ENCODE measurements at places on chromosomes 1 and 21.

GRCh38 chr1:209456878-209457277 is 126.6 kb upstream of the CAMK1G start:
- no peak for DNase-seq

DNA sequence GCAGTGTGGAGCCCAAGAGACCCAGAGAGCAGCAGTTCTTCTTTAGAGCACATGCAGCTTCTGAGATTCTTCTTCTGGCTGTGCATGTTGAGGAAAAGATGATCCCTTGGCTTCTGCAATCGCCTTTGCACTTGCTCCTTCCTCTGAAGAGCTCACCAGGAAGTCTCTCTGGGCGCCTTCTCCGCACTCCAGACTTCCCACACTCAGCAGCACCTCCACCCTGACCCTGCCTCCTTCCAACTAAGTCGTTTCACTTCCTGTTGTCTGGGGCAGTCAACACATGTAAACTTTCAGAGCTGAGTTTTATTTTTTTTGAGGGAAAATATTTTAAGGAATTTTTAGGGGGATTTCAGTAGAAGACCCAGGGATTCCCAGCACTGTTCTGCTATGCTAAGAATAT is 73.4 kb upstream of the F3 start:
- peak; percentile 34 for DNase-seq

DNA sequence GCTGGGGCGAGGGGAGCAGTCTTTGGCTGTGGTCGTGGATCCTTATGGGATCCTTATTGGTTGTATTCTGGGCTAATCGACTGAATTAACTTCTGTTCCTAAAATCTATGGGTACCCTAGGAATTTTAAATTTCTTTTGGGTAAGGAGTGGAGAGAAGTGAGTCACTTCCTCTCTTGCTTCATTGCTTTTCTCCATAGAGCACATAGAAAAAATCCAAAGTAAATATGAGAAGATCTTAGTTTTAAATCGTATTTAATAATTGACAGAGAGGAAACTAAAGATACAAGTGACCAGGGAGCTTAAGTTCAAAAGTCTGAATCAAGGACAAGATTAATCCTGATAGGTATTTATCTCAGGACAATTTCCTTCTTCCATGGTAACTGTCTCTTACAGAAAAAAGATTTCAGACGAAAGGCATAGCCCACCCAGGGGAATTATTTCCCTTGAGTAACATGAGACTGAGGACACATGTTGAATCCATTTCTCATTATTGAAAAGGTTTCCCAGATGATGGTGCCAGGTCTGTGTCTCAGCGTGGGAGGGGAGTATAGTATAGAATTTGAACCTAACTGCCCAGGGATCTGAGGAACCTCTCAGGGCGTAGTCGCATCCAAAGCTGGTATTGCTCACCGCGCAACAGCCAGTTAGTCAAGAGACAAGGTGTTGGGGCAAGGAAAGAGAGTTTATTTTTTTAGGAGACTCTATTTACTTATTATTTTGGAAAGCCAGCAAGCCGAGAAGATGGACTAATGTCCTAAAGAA is 28.7 kb upstream of the FASLG start:
- no peak for DNase-seq

DNA sequence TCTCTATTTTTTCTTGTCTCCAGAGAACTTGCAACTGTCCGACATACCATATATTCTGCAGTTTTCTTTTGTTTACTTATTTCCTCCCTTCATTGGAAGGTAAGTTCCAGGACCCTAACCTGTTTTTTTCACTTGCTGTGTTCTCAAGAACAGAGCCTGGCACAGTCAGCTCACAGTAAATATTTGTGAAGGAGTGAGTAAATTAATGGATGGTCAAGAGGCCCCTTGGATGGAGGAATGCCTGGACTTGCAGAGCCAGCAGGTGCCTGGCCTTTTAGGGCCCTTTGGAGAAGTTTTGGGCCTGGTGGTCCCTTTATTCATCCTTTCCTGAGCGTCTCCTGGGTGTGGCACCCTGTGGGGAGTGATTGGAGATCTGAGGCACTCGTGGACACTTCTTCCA is 182.1 kb upstream of the POU3F1 start:
- DNase-seq, result no peak

- DNase-seq, result no peak
These were observed 7.7 kb downstream of the DUSP10 start for GRCh38 chr1:221734187-221734586.

All from CMK (cell line).